Stimulated activated CD4-positive, alpha-beta T cell treated with anti-CD3 and anti-CD28 coated beads, TNF-alpha, amount 100 ng/mL, for 24 hours (primary cell): ENCODE measurements at places on chromosomes 6 and 20.

- DNase-seq: no peak
Measured at GRCh38 chr20:25160467-25160866, 35.0 kb upstream of the ENTPD6 start.

- no peak for DNase-seq
Measured at GRCh38 chr6:70028926-70029325, 162.6 kb downstream of the COL19A1 start.

DNA sequence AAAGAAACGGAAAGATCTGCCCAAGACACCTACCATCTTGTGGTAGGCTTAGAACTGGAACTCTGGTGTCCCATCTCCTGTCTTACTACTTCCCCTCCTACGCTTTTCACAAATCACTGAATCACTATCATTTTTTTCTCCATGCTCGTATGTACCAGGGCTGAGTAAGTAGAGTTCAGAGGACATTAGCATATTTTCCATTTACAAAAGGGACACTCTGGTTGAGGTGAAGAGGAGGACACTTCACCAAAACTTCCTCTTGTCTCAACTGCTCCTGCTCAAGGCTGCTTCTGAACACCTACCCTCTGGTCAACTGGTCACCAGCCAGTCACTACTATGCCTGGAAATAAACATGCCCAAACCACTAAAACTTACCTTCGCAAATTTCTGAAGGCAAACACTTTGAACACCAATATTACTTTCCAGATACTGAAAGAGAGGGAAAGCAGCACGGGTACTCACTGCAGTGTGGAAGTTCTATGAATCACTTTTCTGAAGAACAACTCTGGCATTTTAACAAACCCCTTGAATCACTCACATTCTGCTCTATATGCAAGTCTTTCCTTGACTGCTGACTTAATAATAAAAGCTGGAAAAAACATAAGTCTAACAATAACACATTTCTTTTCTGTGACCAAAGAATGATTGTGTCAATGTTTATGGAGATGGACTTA, 123.3 kb downstream of the INSM1 start:
- no peak for DNase-seq

GRCh38 chr6:16921399-16922110, 160.3 kb upstream of the ATXN1 start:
- DNase-seq: no peak

GRCh38 chr20:44781118-44781517, 29.2 kb downstream of the RIMS4 start:
- no peak for DNase-seq

DNA sequence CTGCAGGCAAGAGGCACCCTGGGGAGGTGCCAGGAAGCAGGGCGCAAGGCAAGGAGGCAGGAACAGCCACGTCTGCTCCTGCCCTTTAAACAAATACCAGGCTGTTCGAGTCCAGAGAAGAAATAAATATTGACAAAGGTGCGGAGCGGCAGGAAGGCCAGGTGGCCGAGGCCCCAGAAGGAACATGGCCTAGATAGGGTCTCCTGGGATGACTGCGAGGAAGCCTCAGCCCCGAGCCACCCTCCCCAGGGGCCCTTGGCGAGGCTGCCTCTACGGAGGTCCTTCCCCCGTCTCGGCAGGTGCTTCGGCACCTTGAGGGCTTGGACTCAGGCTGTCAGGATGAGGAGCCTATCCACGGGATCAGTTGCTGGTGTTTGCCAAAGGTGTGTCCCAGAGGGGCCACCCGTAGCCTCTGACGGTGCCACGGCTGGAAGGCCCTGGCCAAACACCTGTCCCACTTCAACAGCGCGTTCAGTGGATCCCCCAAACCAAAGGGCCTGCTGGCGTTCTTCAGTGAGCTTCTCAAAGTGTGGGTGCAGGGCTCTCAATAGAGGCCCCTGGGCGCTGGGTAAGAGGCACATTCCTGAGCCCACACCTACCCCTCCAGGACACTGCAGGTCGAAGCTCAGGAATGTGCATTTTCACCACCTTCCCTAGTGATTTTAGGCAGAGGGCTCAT, 39.8 kb downstream of the SNX5 start:
- no peak for DNase-seq

- no peak for DNase-seq
Measured at GRCh38 chr20:6732001-6732447, 35.5 kb upstream of the BMP2 start.

GRCh38 chr6:74976026-74976425, 229.8 kb downstream of the COL12A1 start:
- DNase-seq: no peak

DNA sequence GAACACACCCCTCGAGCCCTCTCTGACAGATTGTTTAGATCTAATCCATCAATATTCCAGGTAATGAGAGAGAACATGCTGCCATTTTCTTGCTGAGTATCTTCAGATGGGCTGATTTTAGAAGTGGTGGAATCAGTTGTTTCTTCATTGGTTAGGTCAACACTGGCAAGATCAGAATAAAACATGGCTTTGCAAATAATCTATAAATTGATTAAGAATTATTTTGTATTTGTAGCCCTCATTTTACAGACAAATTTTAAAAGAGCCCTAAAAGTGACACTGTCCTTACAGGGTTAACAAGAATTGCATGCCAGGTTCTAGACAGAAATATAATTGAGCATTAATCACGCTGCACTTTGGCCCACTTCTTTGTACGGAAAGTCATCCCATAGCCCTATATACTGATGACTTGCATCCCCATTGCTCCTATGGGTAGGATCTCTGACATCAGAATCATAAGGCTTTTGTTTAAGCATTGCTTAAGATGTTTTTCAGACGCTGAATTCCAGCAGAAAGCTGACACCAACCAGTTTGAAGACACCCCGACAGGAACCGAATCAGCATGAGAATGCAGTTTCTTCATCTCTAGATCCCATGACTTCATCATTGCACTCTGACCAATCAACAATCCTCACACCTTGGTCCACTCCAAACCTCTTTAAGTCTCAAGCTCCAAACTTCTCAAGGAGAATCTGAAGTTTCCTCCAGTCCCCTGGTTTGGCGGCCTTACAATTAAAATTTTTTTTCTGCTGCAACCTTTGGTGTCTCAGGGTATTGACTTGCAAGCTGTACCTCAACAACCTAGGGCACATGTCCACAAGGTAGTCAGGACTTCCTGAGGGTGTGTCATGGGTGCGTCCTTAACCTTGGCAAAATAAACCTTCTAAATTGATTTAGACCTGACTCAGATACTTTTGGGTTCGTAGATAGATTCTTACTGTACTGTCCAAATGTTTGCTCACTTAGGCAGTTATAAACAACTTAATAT, 7.8 kb downstream of the TDP2 start:
- DNase-seq: no peak

GRCh38 chr6:134962421-134962820, 12.5 kb upstream of the ALDH8A1 start:
- DNase-seq: no peak

GRCh38 chr6:106556368-106556960, 72.8 kb downstream of the RTN4IP1 start:
- DNase-seq: no peak

DNA sequence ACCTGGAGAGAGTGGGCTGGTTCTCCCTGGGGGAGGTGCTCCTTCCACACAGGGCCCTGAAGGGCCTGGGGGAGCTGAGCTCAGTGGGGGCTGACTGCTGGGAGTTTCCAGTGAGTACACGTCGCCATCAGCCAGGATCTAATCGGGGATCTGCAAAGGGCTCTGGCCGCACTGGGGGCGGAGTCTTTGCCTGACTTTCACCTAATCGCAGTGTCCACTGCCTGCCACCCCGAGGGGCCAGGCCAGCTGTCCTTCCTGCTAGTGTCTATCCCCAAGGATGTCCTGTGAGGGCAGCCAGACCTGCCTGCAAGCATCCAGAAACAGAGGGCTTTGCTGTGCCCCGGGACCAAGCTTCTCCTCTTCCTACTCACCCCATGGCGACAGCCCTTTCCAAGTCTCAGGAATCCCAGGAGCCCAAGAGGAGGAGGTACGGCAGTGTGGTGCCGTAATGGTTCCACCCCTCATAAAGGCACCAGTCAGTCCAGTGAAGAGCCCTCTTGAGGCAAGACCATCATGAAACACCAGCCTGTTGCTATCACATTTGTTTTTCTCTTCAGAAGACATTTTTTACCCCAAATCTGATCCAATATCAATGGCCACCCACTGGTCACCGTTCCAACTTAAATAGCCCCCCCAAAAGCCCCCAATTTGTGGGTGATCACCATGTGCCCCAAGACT, 243.1 kb upstream of the ECI2 start:
- no peak for DNase-seq

DNA sequence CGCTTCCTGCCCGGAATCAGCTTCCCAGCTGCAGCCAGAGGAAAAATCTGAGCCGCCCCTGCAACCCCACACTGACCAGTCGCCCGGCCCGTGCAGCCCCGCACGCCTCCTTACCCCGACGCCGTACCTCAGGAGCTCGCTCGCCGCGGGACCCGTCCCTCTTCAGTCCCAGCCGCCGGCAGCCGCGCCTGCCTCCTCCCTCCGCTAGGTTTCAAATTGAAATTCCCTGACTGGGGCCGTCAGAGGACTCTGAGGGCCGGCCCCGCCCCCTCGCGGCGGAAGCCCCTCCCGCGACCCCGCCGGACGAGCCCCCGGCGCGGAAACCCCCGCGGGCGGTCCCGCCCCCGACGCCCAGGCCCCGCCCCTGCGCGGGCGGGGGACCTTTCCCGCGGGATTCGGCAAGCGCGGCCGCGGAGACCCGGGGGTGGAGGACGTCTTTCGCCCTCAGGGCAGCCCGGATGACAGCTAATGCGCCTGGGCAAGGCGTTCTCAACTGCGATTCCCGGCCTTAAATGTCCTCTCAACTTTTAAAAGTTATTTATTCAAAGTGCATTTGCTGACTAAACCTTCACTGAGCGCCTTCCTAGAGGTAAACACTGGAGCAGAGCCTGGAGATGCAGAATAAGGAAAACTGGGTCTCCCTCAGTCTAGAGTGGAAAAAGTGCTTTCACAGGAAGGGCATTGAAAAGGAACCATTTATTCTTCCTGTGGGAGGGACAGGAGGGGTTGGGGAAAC, at the start of gene EPB41L2:
Gene EPB41L2, minus strand, starts transcription at position 218 of the 736 bp plus-strand sequence. CDS start 106,760 bp downstream, outside the sequence.
- DNase-seq: peak; percentile 47

DNA sequence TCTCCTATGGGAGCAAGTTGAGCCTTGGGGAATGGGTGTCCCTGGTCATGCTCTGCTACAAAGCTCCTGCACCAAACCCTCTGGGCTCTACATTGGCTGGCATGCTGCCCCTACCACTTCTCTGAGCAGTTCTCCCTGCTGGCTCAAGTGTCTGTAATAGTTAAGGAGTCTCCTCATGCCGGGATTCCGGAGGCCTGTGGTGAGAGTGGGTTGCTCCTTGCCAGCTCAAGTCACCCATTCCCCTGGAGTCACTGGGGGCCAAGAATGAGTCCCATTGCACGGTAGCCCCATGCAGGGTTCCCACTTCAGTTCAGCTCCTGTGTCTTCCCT, 173.9 kb downstream of the PRDM13 start:
- DNase-seq: no peak

- DNase-seq: no peak
Measured at GRCh38 chr20:34190679-34191090, 50.5 kb upstream of the ASIP start.

- no peak for DNase-seq
Measured at GRCh38 chr6:51213811-51214210, 395.1 kb downstream of the TFAP2B start.

- DNase-seq: no peak
Measured at GRCh38 chr20:24732076-24732475, 217.0 kb upstream of the CST7 start.
